ENCODE measurements at places on chromosomes 4 and X. TPM values are rescaled to one million over a fixed set of nuclear protein-coding genes. Genes with fewer than 3 reads are reported as not detected.

DNA sequence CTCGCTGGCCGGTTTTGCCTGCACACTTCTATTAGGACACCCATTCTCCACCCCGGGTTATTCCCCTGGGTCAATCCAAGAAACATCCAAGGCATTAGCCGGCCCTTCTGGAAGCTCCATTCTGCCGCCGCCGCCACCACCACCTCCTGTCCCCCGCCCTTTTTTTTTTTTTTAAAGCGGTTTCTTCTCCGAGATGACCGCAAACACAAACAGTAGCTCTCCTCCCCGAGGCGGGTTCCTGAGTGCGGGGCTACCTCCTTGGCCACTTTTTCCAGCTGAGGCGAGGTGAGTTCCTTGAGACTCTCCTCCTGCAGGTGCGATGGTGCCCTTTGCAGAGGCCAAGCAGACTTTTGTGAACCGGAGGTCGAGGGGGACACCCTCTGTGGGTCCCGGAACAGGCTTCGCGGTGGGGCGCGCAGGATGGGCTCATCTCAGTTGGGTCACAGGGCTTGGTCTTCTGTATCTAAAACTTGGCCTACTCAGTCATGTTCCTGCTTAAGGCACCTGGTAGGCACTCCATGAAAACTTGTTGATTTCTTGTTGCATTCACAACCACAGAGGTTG is 930 bp downstream of the NWD2 start:
- DNase-seq, result no peak

DNA sequence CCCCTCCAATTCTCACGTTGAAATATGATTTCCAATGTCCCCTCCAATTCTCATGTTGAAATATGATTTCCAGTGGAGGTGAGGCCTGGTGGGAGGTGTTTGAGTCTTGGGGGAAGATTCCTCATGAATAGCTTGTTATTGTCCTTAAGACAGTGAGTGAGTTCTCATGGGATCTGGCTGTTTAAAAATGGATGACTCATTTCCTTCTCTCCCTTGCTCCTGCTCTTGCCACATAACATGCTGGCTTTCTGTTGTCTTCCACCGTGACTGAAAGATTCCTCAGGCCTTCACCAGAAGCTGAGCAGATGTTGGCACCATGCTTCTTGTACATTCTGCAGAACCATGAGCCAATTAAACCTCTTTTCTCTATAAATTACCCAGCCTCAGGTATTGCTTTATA is 346.8 kb upstream of the TECRL start:
- DNase-seq, result no peak

- peak; percentile 58 for DNase-seq
Observed at GRCh38 chrX:40153345-40154249, 55.8 kb upstream of the BCOR start.

DNA sequence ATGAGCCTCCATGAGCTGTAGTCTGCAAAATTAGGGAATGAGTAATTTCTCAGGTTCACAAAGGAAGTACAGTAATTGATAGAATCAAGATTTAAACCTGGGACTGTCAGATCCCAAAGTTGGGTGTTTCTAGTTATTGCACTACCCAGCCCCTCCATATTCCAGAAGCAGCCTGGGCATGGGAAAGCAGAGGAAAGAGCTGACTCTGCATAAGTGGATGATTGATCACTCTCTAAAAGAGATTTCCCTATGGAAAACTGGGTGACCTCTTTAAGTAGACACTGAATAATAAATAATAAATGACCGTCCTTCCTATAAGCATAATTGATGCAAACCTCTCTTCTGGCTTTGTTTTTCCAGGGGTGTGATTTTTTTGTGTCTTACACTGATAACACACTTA is 5.2 kb downstream of the NAAA start:
- no peak for DNase-seq

DNA sequence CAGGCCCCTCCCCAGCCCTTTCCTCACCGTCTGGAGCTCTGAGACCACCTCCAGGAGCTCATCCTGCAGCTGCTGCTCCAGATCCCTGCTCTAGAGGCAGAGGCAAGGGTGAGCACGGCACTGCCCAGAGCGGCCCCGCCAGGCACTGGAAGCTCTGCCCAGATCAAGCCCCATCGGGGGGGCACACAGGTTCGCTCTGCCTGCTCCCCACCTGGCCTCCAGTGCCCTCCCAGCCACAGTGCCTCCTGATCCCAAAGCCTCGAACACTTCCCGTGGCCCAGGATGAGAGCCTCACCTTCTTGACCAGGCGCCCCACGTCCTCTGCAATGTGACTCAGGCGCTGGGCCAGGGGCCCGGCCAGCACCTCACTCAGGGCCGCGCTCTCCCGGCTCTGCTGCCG is 5.0 kb downstream of the ARHGAP4 start:
- peak; percentile 72 for DNase-seq

DNA sequence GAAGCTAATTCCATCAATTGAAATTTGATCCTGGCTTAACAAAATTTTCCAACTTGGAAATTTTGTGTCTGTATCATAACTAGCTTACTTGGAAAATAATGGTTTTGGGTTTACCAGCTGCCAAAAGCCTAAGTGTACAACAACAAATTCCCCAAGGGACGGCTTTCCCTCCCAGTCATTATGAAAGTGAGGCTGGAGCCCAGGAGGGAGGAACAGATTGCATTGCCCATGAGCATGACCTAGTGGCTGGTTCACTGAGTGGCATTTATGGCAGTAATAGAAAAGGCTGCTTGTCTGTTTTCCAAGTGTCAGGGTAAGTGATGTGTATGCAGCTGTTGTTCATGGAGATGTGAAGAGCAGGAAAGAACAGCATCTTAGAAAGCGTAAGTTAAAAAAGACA is 70.8 kb upstream of the HHIP start:
- no peak for DNase-seq

DNA sequence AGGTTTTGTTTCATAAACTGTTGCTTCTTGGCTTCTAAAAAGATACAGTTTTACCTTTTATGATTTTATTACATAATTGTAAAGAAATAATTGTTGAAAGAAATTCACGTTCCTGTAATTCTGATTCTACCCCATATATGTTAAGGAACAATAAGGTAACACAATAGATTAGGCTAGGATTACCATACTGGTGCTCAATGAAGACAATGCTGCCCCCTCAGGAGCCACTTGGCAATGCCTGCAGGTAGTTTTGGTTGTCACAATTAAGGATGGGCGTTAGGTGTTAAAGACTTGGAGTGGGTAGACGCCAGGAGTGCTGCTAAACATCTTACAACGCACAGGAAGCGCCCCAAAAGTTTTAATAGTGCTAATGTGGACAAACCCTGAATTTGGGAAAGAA is 133.2 kb downstream of the NLGN4X start:
- DNase-seq, result no peak

SRPK3 gene
- 1.1 TPM for total RNA-seq

NPY2R gene
- 0.54 TPM for total RNA-seq

NHS gene
- 28.9 TPM for total RNA-seq

ZIC3 gene
- not detected for total RNA-seq

Measured in kidney (tissue), 22 donors.